Muscle of back (tissue), 13 donors: ENCODE measurements at places on chromosomes 7 and 10.

DNA sequence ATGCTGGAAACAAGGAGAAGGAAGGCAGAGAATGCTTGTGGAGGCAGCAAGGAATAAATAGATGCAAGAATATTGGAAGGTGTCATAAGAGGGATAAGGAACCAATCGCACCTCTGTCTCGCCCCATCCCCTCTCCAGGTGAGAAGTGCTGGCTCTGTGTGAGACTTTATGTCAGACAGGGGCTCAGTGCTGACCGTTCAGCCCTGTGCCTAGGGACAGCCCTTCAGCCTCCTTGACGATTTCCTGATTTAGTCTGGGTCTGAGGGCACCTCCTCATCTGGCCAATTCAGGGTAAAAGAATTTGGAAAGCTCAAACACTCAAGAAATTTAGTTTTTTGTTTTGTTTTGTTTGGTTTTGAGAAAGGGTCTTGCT is 54.9 kb downstream of the FAM241B start:
- no peak for DNase-seq

DNA sequence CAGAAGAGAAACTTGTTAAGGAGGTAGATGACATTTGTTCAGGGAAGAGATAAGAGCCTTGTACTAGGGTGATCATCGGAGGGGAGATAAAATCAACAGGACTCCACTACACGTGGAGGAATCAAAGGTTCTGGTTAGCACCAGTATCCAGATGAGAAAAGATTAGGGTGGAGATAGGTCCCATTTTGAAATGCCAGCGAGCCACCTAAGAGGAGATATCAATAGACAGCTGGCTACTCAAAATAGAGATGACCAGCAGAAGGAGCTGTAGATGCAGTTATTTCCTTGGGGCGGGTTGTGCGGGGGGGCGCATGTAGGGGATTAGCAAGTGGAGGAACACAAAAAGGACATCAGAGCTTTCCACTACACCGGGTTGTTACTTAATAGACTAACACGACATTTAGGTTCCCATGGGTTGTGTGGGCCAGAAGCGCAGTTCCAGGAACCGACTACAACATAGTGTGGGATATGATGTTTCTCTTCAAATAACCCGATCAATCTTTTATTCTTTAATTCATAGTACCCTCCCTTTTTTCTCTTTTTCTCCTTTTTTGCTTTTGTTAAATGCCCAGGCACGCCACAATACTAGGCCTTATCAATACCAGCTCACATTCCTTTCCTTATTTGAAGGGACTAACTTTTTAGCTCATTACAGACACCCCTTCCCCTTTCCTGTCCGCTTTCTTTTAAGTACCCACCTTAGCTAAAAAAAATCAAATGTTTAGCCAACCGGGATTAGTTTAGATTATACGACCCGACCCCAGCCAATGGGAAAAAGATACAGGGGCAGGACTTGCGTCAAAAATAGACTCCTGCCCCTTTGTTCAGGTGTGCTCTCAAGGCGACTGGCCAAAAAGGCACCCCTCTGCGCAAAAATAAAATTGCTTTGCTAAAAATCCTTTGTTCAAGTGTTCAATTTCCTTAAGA is 2.0 kb upstream of the KIF11 start:
- DNase-seq: peak; percentile 53

DNA sequence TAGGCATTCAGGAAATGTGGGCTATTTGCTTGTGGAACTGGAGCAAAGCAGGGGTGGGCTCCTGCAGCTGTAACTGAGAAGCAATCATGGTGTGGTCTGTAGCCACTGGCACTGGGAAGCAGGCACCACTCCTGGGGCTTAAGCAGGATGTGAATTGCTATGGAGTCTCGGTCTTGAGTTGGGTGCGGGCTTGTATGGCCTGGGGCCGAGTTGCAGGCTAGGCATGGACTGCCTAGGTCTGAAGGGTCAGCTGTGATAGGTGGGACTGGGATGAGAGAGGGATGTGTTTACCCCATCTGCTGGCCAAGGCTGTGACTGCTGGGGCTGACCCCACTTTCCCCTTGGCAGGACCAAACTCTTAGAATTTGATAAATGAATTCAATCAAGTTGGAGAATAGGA is 43.0 kb downstream of the ADCY1 start:
- DNase-seq: no peak

DNA sequence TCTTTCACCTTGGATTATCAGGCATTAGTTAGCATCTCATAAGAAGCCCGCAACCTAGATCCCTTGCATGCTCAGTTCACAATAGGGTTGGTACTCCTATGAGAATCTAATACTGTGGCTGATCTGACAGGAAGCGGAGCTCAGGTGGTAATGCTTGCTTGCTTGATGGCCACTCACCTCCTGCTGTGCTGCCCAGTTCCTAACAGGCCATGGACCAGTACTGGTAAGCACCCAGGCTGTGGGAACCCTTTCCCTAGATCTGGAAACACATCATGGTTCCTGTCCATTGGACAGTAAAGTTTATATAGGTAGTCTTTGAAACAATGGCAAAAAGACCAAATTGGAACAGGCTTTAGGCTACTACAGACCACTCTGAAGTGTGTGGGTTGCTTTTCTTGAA is 9.4 kb upstream of the CTTNBP2 start:
- DNase-seq: no peak

- DNase-seq: no peak
Measured at GRCh38 chr7:155698633-155699032, 54.2 kb downstream of the RBM33 start.

DNA sequence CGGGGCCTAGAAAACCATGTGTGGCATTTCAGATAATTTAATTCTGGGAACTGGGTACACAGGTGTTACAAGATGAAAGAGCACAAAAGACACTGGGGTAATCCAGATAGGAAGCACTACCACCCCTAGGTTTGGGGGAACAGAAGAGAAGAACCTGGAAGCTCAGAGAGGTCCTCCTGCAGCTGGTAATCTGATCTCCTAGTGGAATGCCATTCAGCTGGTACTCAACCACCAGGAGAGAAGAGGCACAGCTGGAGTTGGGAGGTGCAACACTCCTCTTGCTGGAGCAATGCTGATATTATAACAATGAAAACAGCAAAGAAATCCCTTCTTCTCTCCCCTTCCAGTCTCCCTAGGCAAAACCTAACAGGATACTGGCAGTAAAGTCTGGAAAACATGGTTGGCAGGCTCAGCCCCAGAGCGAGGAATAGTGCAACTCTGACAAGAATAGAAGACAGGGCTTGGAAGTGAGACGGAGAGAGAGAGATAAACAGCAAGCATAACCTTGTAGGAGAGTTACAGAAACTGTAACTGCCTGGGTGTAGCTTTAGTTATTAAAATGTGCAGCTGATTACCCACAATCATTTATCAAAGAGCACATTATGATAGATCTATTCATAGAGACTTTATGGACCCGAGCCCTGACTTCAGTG is 35.0 kb downstream of the NRF1 start:
- DNase-seq: no peak
